ENCODE measurements at places on chromosomes 1 and 21.

DNA sequence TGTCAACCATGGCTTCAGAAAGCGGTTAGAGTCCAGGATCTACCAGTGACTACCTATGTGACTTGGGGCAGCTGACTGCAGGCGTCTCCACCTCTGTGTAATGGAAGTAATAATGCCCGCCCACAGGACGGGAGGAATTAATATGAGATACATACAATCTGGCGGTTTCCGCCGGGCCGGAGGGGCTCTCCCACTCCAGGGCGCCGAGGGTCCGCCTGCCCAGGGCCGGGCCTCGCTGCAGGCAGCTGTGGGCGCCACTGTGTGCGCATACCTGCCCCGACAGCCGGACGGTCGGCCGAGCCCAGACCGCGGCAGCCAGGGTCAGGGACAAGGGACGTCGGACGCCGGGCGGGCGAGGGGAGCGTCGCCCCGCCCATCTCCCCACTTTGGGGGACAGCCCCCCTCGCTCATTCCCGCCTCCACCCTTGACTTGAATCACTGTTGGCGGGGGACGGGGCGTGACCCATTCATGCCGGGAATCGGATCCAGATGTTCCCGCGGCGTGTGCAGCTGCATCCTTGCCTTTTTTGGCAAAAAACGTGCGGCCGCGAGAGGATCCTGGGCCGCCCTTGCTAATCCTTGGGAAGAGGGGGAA is 6.0 kb upstream of the SF3A3 start:
- DNase-seq: peak; percentile 94

- no peak for DNase-seq
Observed at GRCh38 chr1:63042278-63042677, 258.3 kb downstream of the ATG4C start.

- no peak for DNase-seq
Observed at GRCh38 chr1:183761871-183762270, 43.0 kb upstream of the RGL1 start.

GRCh38 chr1:179921472-179921871 is 33.1 kb upstream of the CEP350 start:
- DNase-seq: no peak

DNA sequence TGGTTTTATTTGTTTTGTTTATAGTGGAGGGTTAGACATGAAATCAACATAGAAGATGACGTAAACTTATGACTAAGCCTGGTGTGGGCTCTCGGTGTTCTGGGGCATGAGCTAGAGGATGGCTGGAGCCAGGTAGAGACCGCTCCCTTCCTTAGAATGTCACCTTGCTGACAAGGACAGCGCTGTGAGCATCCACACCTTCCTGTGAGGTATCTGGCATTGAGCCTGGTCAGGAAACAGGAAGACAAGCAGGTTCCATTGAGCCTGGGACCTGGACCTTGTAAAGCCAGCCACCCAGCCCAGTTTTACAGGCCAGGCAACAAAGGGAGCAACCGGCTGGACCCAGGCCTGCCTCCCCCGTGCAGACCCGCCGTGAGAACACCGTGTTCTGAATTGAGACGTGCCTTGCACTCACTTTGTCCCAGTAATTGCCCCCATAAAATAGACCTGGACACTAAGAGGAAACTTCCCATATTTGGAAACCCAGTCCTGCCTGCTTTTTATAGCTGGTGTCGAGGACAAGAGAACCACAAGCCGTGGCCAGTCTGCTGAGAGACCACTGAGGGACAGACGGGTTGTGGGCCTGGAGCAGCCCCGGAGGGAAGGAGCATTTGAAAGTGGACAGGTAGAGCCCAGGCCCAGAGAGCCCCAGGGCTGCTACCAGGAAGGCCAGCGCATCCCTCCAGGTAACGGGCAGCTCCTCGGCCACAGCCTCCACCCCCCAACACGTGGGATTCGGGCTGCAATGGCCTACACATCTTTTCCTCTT is 78.0 kb downstream of the PDE9A start:
- DNase-seq: no peak

DNA sequence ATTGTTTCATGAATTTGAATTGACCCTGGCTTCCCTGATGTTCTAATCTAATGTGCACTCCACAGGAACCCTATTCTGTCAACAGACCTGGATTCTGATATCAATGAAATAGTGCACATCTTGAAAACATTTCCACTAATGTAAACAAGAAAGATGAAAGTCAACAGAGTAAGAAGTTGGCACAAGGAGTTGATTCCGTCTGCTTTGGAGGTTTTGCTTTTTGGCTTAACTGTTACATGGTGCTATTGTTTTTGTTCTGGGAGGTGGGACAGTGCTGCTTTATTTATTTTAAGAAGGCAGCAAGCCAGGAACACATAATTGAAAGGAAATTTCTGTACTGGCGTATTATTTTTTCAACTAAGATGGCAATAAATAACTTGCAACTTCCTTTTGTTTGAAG is 73.3 kb downstream of the LEPR start:
- no peak for DNase-seq

- no peak for DNase-seq
Observed at GRCh38 chr1:88780485-88780884, 96.4 kb downstream of the PKN2 start.

- peak; percentile 72 for DNase-seq
Observed at GRCh38 chr1:8412183-8412831, 94.4 kb downstream of the SLC45A1 start.

- DNase-seq: no peak
Observed at GRCh38 chr1:7447093-7447492, 324.0 kb upstream of the VAMP3 start.

DNA sequence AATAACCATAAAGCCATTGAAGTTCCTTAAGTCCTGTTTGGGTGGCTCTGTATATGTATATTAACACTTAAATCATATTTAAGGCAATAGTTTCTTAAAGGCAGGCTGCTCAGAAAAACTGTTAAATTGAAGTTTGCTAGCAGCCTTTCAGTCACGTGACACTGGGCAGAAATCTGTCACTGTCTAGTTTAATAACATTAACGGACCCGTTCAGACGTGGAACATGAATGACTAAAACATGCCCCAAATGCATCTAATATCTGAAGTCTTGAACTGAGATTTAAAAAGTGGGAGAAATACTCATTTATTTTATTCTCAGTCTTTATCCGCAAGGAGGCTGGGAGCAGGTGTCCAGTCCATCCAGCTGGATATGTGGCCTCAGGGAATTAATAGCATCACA is 3.3 kb upstream of the SPATA1 start:
- DNase-seq: no peak

- DNase-seq: peak; percentile 33
Observed at GRCh38 chr1:182086136-182086535, 24.6 kb upstream of the ZNF648 start.

DNA sequence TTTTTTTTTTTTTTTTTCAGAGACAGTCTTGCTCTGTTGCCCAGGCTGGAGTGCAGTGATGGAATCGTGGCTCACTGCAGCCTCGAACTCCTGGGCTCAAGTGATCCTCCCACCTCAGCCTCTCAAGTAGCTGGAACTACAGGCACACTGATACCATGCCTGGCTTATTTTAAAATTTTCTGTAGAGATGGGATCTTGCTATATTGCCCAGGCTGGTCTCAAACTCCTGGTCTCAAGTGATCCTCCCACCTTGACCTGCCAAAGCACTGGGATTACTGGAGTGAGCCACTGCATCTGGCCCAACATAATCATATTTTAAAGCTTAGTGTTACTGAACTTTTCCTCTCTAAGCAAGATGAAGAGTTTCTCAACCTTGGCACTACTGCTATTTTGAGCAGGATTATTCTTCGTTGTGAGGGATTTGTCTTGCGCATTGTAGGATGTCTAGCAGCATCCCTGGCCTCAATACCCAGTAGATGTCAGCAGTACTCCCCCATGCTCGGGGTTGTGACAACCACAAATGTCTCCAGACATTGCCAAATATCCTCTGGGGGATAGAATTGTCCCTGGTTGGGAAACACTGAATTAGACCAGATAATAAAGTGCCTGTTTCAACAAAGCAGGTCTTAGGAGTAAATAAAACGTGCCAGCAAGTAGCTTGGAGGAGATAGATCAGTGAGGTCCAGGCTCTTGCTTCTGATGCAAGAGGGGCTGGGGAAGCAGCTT is 15.1 kb upstream of the THRAP3 start:
- DNase-seq: no peak

DNA sequence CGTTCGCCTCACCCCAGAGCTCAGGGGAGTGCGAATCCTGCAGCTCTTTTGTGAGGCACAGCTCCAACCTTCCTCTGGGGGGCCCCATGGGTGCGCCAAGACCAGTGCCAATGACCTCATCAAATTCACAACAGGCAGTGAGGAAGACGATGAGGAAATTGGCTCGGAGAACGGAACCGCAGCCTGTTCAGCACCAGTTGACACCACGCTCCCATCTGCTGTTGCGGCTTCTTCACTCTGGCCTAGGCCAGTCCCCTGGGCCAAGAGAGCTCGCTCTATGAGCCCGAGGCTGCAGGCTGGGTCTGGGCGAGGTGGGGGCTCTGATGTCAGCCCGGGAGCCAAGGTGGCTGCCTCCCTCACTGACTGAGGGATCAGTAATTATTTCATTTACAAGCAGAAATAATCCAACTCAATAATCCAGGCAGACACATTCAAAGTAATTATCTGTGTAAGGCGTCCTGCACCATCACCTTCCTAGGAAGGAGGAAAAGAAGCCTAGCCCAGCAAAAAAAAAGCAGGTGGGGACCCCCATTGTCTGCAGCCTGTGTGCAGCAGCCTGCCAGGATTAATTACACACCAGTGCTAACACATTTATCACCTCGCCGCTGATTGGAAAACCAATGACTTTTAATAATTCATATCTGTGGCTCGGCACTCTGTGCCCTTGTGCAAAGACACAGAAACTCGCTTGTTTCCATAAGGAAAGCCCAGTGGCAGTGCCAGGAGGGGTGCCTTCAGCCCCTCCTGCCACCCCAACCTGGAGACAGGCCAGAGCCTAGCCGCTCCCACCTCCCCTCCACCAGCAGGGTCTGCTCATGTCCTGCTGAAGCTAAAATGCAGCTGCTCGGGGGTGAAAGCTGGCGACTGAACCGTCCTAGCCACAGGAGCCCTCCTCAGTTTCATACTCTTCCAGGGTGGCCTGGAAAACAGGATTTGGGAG is 1.9 kb downstream of the PLEKHA6 start:
- DNase-seq: peak; percentile 81

DNA sequence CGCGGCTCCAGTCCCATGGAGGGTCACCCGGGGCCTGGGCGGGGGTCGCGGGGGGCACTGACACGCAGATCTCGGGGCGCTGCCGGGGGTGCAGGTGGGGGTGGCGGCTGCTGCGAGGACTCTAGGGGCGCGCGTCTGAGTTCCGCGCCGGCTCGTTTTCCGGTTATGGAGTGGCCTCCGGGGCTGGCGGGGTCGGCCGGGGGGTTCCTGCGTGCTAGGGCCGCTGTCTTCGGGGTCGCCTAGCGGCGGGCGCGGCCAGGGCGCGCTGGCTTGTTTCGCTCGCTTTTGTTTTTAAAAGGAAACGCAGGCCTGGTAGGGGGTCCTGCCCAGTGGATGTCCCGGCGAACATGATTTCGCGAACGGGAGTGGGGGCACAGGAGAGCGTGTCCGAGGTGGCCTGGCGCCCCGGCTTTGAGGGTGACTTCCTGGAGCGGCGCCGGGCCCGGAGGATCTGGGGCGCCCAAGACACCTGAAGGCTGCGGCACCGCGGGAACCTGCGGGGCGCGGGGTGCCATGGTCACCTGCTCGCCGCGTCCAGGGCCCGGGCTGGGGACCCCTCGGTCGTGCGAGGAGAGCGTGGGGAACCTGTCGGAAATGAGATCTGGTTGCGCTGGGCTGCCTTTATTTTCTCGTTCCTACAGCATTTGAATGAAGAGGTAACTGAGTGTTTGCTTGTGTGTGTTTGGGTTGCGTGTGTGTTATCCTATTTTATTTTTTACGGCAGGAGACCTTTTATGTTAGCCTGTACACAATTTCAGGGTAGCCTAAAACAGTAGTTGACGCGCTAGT is 618 bp downstream of the ETS2 start:
- DNase-seq: peak; percentile 82

- no peak for DNase-seq
Observed at GRCh38 chr1:202270871-202271326, 70.8 kb downstream of the UBE2T start.

GRCh38 chr1:155026588-155026987 is 7.0 kb downstream of the DCST2 start:
- DNase-seq: no peak

GRCh38 chr1:162029157-162029556 is 5.5 kb upstream of the OLFML2B start:
- DNase-seq: no peak

DNA sequence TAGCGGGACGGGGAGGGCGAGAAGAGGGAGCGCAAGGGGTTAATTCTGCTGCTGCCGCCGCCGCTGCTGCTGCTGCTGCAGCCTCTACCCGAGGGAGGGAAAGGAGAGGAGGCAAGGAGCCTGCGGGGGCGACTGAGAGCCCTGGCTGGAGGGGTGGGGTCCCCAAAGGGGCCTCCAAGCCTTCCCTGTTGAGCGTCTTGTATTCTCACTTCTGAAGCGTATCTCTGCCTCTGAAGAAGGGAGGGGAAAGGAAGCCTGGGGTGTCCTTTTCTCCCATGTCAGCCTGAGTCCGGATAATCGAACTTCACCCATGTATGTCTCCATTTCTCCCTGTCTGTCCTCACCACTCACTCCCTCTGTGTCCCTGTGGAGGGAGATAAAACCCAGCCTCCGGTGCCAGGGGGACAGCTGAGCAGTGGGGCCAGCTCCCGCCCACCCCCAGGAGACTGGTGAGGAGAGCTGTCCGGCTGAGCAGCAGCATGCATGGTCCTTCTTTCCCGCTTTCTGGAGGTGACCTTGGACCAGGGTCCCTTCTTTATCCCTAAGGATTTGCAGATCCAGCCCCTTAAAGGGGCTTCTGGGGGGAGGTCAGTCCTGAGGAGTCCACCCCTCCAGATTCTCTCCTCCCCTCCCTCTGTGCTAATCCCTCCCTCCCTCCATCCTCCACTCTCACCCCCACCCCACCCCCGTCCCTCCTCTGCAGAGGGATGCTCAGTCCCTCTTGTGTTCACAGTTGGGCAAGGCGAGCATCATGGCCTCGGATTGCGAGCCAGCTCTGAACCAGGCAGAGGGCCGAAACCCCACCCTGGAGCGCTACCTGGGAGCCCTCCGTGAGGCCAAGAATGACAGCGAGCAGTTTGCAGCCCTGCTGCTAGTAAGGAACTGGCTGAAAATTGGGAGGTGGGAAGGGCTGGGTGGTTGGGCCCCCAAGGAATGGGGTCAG is 1.0 kb downstream of the NCDN start:
- peak; percentile 76 for DNase-seq

- DNase-seq: no peak
Observed at GRCh38 chr1:235637756-235638534, 11.6 kb downstream of the GNG4 start.

DNA sequence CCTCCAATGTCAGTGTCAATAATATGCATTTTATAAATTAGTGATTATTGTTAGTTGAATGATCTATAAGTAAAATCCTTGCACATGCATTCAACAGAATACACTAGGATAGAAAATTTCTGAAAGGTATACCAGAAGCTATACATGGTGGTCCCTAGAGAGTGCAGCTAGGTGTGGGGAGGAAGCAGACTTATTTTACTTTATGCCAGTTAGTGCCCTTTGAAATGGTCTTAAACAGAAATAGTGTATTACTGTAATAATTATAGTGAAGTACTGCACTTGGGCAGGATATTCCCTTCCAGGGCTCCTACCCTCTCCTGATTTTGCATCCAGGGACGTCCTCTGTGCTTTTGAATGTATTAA is 23.2 kb upstream of the WDR26 start:
- no peak for DNase-seq

GRCh38 chr1:238281418-238281817 is 390.7 kb upstream of the ZP4 start:
- no peak for DNase-seq

Data from right cardiac atrium (tissue), 5 donors.